T-cell (primary cell): ENCODE measurements at places on chromosomes 2 and 18. TPM values are rescaled to one million over a fixed set of nuclear protein-coding genes. Genes with fewer than 3 reads are reported as not detected.

DNA sequence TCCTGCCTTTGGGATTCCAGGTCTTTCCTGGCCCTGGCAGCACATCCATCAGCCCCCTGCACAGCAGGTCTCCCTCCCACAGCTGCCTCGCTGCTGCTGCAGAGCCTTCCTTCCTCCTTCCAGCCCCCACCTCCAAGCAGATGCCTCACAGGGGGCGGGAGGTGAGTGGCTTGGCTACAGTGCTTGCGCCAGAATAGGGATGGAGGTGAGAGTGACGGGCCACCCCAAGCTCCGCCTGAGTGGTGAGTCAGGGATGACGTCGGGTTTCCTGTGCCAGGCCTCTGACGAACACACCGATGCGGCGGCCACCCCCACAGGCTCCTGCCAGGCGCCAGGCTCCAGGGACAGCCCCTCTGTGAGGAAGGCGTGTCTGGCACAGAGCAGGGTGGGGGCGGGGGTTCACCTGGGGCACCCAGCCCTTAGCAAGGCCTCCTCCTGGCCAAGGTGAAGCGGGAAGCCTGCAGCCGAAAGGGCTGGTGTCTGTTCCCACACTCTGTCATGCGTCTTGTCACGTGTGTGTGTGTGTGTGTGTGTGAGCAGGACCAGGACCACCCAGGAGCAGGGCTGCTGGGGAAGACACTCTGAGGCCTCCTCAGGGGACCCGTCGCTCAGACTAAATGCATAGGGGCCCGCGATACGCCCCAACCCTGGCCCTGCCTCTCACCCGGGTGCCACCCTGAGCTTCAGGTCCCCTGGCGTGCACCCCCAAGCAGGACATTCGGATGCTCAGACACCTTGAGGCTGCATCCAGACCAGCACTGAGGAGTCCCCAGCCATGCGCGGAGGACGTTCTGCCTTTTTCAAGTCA is 3.4 kb upstream of the DUSP2 start:
- no peak overlapping the region for H3K4me3 ChIP-seq
- H3K27me3 ChIP-seq = no peaks in the 10 kb centered on the region
- peaks cover 41% of the 10 kb centered on the region for H3K4me1 ChIP-seq
- peak overlapping the region; percentile 95 for H3K27ac ChIP-seq
- peak; percentile 98 for DNase-seq

- no peaks in the 10 kb centered on the region for H3K36me3 ChIP-seq
- DNase-seq = no peak
- no peak overlapping the region for H3K27ac ChIP-seq
- H3K4me3 ChIP-seq = no peak overlapping the region
- H3K4me1 ChIP-seq = no peaks in the 10 kb centered on the region
Observed at GRCh38 chr2:217222309-217222910, 362.5 kb upstream of the TNP1 start.

GRCh38 chr18:56148373-56148772 is 490.0 kb downstream of the TXNL1 start:
- H3K4me3 ChIP-seq = no peak overlapping the region
- no peak overlapping the region for H3K27ac ChIP-seq
- no peaks in the 10 kb centered on the region for H3K36me3 ChIP-seq

- H3K36me3 ChIP-seq = no peaks in the 10 kb centered on the region
- no peak overlapping the region for H3K4me3 ChIP-seq
- no peak overlapping the region for H3K27ac ChIP-seq
Observed at GRCh38 chr2:64140665-64141200, 3.5 kb downstream of the PELI1 start.

GRCh38 chr2:197878792-197879191 is 74.4 kb downstream of the PLCL1 start:
- DNase-seq = no peak
- peaks cover 13% of the 10 kb centered on the region for H3K4me1 ChIP-seq
- no peak overlapping the region for H3K4me3 ChIP-seq
- H3K27ac ChIP-seq = no peak overlapping the region
- H3K36me3 ChIP-seq = no peaks in the 10 kb centered on the region
- H3K27me3 ChIP-seq = no peaks in the 10 kb centered on the region

DNA sequence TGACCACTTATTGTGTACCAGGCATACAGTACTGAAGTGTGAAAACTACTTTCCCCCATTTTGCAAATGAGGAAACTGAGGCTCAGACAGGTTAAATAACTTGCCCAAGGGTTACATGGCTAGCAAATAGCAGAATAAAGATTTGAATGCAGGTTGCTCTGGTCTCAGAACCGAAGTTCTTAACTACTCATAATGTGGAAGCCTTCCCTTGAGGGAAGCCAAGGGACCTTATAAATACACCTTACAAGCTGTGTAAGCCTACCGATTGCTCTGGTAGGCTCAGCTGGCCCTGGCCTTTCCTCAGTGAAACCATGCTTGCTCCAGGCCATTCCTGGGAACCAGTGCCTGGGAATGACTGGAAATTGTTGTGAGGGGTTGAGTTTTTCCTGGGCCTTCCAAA is 114.6 kb upstream of the CDCA7 start:
- no peaks in the 10 kb centered on the region for H3K36me3 ChIP-seq
- H3K4me1 ChIP-seq = no peaks in the 10 kb centered on the region
- H3K27ac ChIP-seq = no peak overlapping the region
- no peak for DNase-seq
- no peaks in the 10 kb centered on the region for H3K27me3 ChIP-seq

The REG1B gene
- not detected for total RNA-seq

The SOX11 gene
- total RNA-seq = not detected

The MAP4K3 gene
- 17.2 TPM for total RNA-seq

The DHRS9 gene
- total RNA-seq = not detected

The ATOH8 gene
- total RNA-seq = not detected

The MAP2 gene
- 0.46 TPM for total RNA-seq
